ENCODE measurements at places on chromosomes 12 and 14.

DNA sequence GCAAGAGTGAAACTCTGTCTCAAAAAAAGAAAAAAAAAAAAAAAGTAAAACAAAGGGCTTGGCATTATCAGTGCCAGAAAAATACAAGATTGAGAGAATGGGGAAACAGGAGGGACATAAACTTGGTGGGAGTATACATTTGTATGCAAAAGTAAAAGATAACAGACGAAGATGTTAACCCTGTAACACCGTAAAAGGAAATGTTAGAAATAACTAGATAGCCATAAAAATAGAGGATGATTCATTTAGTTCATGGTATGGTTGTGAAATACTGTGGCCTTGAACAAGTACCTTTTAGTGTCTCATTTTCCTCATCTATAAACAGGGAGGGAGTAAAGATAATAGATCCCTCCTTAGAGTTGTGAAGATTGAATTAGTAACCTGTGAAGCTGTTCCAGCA, 33.3 kb downstream of the ATP2A2 start:
- DNase-seq, result peak; percentile 68

- DNase-seq, result no peak
Observed at GRCh38 chr12:98572010-98572409, 21.5 kb upstream of the SLC25A3 start.

DNA sequence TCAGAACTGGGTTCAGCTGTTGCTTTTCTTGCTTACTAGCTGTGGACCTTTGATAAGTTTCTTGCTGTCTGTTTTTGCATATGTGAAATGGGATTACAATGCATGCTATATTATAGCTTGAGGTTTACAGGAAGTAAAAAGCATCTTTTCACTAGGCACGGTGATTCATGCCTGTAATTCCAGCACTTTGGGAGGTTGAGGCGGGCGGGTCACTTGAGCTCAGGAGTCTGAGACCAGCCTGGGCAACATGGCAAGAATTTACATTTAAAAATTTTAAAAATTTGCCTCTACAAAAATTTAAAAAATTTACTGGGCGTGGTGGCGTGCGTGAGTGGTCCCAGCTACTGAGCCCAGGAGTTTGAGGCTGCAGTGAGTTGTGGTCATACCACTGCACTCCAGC, 42.0 kb downstream of the CALM1 start:
- no peak for DNase-seq

DNA sequence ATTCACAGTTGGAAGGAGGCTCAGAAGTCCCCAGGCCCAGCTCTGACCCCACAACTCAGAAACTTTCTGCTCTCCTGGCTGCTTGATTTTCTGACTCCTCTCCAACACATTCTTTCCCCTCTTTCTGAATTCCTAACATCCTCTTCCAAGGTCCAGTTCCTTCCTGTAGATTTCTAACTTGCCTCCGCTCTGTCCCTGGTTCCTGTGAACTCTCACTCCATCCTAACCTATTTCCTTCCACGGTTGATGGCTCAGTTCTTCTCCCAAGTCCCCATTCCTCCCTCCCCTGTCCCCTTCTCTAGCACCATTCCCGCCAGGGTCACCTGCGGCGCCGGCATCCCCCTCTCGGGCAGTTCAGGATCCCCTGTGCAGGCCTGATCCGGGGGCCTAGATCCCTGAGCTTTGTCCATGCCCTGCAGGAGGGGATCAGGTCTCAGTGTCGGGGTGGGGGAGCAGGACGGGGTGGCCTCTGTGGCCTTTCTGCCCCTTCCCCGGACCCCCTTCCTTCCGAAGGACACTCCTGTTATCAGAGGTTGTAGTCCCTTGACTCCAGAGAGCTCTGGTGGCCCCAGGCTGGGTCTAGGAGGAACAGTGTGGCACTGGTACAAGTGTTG, 6.0 kb upstream of the SLC22A17 start:
- no peak for DNase-seq

GRCh38 chr14:69987406-69988121, 108.3 kb downstream of the SMOC1 start:
- no peak for DNase-seq

DNA sequence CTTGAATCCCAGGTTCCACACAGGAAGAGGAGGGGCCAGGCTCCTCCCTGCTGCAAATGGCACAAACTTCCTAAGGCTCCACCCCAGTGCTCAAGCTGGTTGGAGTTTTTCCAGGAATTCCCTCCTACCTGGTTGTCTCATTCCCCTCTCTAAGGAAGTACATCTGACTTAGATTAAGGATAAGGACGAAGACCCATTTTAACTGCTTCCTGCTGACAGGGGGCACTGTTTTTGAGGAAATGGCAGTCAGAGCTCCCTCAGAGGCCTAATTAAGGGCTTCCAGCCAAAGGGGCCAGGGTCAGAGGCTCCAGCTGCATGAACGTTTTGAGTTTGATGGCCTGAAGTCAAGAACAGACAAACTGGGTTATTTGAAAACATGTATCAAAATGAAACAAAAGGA, 1084.7 kb downstream of the SLC6A15 start:
- DNase-seq, result no peak

- no peak for DNase-seq
Observed at GRCh38 chr12:64753427-64753826, 5.8 kb downstream of the GNS start.
